ENCODE measurements at places on chromosomes 7 and 10. TPM values are rescaled to one million over a fixed set of nuclear protein-coding genes. Genes with fewer than 3 reads are reported as not detected.

The KCNMA1 gene
- total RNA-seq = 37.9 TPM

GRCh38 chr10:121942749-121943416 lies 15.1 kb upstream of the ATE1 start:
- no peak overlapping the region for H3K4me3 ChIP-seq
- no peaks in the 10 kb centered on the region for H3K36me3 ChIP-seq
- H3K27me3 ChIP-seq = no peaks in the 10 kb centered on the region

The PTER gene
- total RNA-seq = 18.8 TPM

The LHFPL3 gene
- total RNA-seq = 0.14 TPM

DNA sequence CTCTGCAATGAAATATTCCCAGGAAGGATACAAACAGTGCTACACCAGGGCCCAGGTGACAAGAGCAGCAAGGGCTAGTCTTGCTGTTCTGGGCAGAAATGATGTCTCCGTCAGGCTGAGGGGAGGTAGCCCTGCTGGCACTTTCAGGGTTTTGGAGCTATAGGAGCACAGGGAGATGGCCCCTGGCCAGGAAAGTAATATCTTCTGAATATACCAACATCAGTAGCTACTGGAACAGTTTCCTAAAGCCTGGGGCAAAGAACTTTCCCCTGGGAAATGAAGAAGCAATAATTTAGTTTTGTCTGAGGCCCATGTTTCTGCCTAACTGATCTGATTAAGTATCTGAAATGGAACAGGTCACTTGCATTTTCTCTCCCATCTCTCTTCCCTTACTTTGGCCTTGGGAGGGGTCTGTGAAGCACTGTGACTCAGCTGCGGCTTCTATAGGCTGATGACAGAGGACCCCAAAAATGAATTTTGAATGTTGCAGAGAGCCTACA lies 489.1 kb upstream of the PODXL start:
- no peaks in the 10 kb centered on the region for H3K36me3 ChIP-seq
- no peak overlapping the region for H3K4me3 ChIP-seq
- no peaks in the 10 kb centered on the region for H3K27me3 ChIP-seq
- no peaks in the 10 kb centered on the region for H3K4me1 ChIP-seq
- H3K27ac ChIP-seq = no peak overlapping the region

- H3K4me1 ChIP-seq = no peaks in the 10 kb centered on the region
- no peak overlapping the region for H3K4me3 ChIP-seq
- no peak for DNase-seq
Observed at GRCh38 chr7:68484731-68485130, 1113.5 kb upstream of the AUTS2 start.

- H3K4me3 ChIP-seq = no peak overlapping the region
- no peak for DNase-seq
- H3K4me1 ChIP-seq = no peaks in the 10 kb centered on the region
- no peak overlapping the region for H3K27ac ChIP-seq
Observed at GRCh38 chr7:155583636-155584035, 37.3 kb upstream of the CNPY1 start.

DNA sequence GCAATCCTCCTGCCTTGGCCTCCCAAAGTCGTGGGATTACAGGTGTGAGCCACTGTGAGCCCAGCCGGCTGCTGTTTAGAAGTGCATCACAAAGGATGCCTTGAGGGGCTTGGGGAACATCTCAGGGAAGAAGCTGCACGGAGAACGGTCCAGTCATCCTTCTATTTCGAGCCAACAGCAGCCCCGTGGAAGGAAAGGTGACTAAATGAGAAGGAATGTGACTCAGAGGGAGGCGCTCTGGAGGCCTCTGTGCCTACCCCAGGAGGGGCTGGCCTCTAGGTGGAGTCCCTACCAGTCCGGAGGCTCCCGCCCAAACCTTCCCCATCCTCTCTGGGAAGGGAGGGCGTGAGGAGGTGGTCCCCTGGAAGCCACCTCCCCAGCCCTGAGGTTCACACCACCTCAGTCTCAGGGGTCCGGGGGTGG lies 76.2 kb downstream of the CTBP2 start:
- DNase-seq = no peak
- H3K36me3 ChIP-seq = no peaks in the 10 kb centered on the region
- no peaks in the 10 kb centered on the region for H3K27me3 ChIP-seq
- peaks cover 7% of the 10 kb centered on the region for H3K4me1 ChIP-seq

Data from prostate gland (tissue), 2 donors.